Glutamatergic neuron (in vitro differentiated cells): ENCODE measurements at places on chromosomes 16 and 17. TPM values are rescaled to one million over a fixed set of nuclear protein-coding genes. Genes with fewer than 3 reads are reported as not detected.

GRCh38 chr16:77548766-77549165, 113.9 kb upstream of the ADAMTS18 start:
- DNase-seq: no peak

The ACAP1 gene
- not detected for total RNA-seq

DNA sequence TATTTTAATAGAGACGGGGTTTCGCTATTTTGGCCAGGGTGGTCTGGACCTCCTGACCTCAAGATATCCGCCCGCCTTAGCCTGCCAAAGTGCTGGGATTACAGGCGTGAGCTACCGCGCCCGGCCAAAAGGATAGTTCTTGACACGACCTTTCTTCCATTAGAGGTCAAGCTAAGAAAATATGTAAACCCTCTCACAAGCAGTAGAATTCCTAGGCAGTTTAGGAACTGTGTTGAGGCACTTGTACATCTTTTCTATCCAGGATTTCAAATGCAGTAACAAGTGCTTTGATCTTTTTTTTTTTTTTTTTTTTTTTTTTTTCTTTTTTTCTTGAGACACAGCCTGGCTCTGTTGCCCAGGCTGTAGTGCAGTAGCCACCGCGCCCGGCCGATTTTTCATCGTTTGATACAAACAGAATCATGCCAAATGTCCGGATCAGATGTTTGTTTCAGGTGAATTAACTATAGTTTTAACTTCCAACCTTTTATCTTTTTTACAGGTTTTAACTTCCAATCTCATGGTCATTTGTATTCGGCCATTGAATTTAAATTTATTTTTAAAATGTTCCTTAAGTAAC, 1.5 kb upstream of the ARL6IP1 start:
- no peak for DNase-seq

The MPV17L gene
- 0.34 TPM for total RNA-seq

The MFAP4 gene
- total RNA-seq: 37.7 TPM

DNA sequence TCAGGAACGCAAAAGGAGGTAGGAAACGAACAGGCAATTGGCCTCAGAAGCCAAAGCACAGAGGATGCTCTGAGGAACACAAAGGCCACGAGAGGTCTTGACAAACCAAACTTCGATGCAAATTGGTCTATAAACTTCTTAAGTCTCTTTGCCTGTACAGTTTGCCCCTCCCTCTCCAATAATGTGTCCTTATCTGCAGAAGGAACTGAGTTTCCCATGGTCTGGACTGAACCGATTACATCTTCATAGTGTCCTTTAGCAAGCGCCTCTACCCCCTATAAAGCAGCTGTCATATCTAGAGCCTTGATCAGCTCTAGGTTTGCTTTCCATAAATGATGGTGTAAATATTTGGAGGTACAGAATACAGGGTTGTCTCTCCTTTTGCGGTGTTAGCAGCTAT, 3.1 kb upstream of the CDRT4 start:
- no peak for DNase-seq

GRCh38 chr16:17367036-17367435, 103.7 kb downstream of the XYLT1 start:
- no peak for DNase-seq

- DNase-seq: no peak
These were observed 20.6 kb downstream of the METTL22 start for GRCh38 chr16:8642146-8642545.

- no peak for DNase-seq
These were observed 41.3 kb downstream of the GAS7 start for GRCh38 chr17:10156948-10157607.

DNA sequence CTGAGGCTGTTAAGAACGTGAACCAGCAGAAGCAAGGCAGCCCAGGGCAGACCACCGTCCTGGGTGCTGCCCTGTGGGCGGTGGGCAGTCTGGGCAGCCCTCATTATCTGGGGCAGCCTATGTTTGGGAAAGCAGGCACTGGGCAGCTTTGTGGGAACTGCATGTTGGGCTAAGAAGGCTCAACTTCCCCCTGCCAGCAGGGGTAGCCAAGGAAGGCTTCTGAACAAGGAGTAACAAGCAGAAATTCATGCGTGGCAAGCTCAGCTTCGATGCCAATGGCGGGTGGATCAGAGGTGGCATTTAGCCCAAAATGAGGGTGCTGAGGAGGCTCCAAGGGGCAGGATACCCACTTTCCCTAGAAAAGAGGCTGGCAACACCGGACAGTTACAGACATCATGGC, 42.7 kb upstream of the METRNL start:
- no peak for DNase-seq

GRCh38 chr17:74214484-74215341, 1.3 kb downstream of the TTYH2 start:
- DNase-seq: no peak

The CASKIN2 gene
- total RNA-seq: 22.1 TPM

- no peak for DNase-seq
These were observed 15.3 kb downstream of the ZZEF1 start for GRCh38 chr17:4127555-4127954.

- no peak for DNase-seq
These were observed 10.6 kb downstream of the RSPRY1 start for GRCh38 chr16:57196753-57197152.

The NECAB2 gene
- 112 TPM for total RNA-seq

The TERB1 gene
- 0.39 TPM for total RNA-seq

GRCh38 chr16:17358355-17358754, 112.4 kb downstream of the XYLT1 start:
- no peak for DNase-seq

DNA sequence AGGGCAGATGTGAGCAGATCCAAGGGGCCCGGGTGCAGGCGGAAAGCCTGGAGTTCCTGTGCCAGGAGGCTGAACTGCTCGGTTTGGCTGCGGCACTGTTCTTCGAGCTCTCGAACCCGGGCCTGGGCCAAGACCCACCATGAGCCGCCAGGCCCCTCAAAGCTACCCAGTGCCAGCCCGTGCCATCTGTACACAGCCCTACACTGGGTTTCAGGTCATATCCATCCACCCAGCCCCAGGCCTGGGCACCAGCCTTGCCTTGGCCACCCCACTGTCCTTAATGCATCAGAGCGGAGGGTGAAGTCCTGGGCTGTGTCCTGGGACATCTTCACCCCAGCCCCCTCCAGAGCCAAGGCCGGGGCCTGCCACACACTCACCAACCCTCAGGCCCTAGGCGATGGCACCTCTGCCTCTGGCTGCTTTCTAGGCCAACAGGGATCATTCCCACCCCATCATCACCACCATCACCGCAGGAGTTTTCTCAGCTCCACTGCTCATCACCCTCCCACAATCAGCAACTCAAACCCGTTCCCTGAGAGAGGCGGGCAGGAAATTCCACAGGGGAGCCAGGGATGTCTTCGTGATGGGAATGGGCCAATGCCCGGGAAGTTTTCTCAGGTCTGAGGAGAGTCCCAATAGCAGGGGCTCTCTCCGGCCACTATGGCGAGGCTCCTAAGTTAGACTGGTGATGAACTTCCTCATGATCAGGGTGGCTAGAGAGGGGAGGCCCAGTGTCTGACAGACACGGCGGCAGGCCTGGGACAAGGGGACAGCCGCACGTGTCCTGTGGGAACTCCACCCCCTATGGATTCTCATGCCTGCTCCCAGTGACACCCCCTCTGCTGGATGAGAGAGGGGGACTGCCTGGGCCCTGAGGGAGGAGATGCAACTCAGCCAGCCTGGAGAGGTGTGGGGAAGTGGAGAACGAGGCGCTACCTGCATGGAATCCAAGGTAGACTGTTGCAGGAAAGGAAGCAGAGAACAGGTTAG, 9.1 kb downstream of the TSPOAP1 start:
- DNase-seq: peak; percentile 9

DNA sequence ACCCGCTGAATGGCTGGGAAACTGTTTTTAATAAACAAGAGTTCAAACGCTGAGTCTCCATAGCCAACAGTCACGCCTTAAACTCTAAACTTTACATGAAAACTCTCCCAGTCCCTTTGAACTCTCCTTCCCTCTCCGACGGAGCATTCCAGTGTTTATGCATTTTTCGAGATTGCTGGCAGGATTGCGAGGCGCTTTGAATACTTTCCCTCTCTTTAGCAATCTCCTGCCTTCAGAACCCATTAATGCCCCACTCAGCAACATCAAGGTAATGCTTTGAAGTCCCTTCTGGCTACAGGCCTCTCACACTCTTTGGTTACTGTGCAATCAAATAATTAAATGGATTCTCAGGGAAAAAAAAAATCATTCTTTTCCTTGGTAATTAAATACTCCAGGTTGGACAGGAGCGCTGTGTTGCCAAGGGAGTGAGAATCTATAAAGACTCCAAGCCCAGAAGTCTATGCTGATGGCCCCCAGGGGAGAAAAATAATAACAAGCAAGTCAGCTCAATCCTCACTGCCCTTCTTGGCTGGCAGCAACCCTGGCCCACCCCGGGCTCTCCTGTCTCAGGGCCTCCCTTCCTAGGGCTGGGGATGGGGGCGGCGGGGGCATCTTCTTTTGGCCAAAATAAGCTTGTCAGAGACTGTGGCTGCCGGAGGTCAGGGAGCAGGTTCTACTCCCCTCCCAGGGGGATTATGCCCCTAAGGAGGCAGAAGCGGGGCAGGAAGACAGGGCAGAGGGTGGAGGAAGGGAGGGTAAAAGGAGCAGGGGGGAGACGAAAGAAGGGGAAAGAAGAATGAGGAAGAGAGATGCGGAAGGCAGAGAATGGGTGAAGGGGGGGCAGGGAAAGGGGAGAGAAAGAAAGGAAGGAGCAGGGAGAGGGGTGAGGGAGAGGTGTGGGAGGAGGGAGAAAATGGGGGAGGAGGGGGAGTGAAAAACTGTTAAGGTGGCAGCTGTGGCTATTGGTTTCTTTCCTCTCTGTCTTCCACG, 45.2 kb downstream of the AXIN2 start:
- DNase-seq: no peak

DNA sequence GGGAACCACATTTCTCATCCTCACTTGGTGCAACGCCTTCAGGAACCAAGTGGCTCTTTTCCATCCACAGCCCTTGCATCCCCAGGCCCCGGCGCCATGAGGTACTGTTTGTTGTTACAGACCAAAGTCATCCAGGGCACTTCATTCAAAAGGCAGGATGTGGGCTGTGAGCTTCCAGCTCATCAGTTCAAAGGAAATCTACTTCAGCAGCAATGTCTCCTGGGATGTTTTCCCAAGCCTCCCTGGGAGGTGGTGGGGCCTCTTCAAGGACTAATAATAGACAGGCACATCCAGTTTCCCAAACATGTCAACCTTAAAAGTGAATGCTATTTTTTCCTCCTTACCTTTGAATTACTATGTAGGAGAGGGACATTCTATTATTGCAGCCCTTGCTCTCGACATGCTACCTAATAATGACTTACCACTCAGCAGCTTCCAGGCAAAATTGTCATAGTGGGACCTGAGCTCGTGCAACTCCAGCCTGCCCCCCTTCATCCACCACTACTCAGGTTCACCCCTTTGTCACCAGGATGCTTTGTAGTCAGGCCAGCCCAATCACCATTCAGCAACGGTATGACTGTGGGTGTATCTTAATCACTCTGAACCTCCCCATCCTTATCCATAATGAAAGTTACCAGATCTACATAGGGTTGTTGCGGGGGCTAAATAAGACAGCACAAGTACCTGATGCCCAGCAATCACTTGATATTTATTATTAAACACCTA, 1.7 kb upstream of the PRKCB start:
- no peak for DNase-seq

DNA sequence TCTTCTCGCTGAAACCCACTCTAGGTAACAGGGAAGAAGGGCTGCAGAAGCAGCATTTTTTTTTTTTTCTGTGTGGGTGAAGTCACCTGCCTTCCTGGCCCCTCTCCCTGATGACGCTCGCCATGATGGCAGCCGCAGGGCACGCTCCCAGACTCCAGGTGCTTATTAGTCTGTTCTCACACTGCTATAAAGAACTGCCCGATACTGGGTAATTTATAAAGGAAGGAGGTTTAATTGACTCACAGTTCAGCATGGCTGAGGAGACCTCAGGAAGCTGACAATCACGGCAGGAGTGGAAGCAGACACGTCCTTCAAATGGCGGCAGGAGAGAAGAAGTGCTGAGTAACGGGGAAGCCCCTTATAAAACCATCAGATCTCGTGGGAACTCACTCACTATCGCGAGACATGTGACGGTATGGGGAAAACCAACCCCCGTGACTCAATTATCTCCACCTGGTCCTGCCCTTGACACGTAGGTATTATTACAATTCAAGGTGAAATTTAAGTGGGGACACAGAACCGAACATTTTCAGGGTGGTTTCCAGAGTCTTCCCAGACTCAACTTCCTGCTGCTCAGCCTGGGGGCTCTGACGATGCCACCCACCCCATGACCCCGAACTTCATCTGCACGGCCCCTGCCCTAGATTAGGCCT, 34.9 kb upstream of the NLRP1 start:
- no peak for DNase-seq

- no peak for DNase-seq
These were observed 66.6 kb upstream of the AXIN2 start for GRCh38 chr17:65627891-65628643.

DNA sequence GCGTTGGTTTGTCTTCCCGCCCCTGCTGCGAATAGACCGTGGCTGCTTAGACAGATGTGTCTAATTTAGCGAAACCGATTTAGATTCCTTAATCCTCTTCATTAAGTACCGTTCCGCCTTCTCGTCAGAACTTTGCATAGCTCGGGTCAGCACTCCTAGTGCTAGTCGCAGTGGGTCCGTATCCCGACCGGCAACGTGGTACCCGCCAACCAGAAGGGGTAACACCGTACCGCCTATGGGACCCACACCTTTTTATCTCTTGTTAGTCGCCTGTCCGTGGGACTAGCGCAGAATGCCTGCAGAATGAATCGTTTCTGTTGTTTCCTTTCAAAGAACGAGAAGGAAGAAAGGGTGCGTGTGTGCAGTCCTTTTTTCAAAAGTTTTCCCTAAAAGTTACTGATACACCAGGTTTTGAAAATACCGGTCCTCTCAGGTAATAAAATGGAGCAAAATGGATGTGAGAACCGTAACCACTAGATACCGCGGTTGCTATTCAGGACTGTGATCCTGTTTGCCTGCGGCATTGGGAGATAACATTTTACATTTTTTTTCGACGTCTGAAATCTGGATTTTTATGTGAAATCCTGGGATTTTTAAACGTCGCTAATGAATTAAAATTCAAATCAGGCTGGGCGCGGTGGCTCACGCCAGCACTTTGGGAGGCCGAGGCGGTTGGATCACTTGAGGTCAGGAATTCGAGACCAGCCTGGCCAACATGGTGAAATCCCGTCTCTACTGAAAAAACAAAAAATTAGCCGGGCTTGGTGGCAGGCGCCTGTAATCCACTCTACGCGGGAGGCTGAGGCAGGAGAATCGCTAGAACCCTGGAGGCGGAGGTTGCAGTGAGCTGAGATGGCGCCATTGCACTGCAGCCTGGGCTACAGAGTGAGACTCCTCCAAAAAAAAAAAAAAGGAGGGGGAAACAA, 998 bp upstream of the SRSF1 start:
- no peak for DNase-seq

GRCh38 chr16:51114382-51114781, 36.7 kb downstream of the SALL1 start:
- peak; percentile 54 for DNase-seq

The AMZ2 gene
- total RNA-seq: 68.5 TPM

The PRSS22 gene
- total RNA-seq: not detected

The DNAH17 gene
- total RNA-seq: 1.3 TPM

DNA sequence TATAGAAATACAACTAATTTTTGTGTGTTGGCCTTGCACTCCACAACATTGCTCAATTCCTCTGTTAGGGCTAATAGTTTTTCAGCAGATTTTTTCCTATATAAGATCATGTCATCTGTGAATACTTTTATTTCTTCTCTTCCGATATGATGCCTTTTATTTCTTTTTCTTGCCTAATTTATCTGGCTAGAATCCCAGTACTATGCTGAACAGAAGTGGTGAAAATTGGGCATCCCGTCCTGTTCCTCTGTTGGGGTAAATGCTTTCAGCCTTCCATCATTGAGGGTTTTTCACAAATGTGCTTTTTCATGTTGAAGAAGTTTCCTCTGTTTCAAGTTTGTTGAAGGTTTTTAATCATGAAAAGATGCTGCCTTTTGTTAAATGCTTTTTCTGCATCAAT, 22.7 kb upstream of the TNFRSF13B start:
- no peak for DNase-seq

- no peak for DNase-seq
These were observed 85.4 kb downstream of the GAS7 start for GRCh38 chr17:10112962-10113361.
